ENCODE measurements at places on chromosomes 12 and 14.

- no peak for DNase-seq
Measured at GRCh38 chr12:54216797-54217661, 28.2 kb upstream of the SMUG1 start.

GRCh38 chr14:30907659-30908057, 33.3 kb downstream of the COCH start:
- no peak for DNase-seq

- no peak for DNase-seq
Measured at GRCh38 chr12:50013361-50014147, 11.7 kb downstream of the RACGAP1 start.

- no peak for DNase-seq
Measured at GRCh38 chr14:69079747-69080146, 73.2 kb downstream of the DCAF5 start.

DNA sequence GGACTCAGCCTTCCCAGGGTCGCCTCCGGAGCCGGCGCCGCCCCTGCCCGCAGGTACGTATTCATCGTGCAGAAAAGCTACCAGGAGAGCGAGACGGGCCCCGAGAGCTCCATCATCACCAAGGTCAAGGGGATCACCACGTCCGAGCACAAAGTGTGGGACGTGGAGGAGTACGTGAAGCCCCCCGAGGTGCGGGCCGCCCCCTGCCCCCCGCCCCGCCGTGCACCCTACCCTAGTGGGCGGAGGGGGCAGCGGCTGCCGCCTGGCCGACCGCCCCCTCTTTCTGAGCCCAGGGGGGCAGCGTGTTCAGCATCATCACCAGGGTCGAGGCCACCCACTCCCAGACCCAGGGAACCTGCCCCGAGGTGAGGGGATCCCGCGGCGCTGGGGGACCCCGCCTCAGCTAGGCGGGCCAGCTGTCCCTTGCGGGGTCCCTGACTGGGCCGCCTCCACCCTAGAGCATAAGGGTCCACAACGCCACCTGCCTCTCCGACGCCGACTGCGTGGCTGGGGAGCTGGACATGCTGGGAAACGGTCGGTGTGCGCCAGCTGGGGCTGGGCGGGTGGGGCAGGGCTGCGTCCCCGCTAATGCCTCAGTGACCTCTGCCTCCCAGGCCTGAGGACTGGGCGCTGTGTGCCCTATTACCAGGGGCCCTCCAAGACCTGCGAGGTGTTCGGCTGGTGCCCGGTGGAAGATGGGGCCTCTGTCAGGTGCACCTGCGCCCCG, 973 bp downstream of the P2RX2 start:
- no peak for DNase-seq

GRCh38 chr12:88052686-88053085, 23.5 kb upstream of the C12orf50 start:
- no peak for DNase-seq

- no peak for DNase-seq
Measured at GRCh38 chr14:49977126-49977841, 84.4 kb downstream of the ARF6 start.

- DNase-seq, result no peak
Measured at GRCh38 chr12:59619461-59620240, 23.8 kb downstream of the SLC16A7 start.

DNA sequence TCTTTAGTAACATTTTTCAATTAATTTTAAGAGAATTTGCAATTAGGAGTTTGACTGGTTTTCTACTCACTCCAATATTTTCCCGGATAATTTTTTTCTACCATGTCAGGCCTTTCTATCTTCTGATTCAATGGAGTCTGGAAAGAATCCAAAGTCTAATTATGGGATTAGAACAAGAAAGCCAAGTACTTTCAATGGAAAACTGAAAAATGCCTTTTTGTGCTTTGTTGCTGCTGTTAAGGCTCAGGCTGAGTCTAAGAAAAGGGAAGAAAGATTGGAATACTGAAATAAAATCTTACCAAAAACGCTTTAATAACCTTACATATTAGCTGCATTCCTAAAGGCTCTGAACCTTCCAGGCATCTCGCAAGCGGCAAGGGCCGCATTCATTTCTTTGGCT, 24.4 kb upstream of the DHRS4 start:
- no peak for DNase-seq

DNA sequence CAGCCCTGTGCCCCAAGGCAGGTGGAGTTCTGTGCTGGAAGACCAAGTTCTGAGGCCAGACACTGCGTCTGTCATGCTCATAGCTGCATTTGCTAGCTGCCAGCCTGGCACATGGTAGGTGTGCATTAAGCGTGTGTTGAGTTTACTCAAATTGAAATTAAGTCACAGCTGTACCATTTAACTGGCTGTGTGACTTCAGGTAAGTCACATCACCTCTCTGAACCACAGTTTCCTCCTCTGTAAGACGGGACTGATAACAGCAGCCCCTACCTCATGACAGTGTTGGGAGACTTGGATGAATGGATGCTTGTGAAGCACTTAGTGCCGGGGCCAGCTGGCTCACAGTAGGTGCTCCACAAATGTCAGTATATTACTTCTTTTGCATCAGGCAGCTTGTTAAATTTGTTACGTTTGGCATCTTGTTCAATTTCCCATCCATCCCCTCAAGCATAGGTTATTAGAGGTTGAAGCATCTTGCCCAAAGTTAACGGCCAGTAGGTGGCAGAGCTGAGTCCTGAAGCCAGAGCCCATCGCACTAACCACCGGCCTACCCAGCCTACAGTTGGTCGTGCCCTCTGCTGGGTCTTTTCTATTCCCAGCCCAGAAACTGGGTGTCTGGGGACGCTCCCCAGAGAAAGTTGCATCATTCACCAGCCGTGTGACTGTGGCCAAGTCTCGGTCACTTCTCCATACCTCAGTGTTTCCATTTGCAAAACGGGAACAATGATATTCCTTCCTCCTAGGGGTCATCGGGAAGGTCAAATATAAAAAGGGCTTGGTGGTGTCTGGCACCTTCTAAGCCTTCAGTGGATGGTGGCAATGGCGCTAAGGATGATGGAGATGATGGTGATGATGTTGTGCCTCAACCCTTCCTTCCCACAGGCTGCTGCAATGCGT, 4.5 kb downstream of the DAO start:
- peak; percentile 54 for DNase-seq

- no peak for DNase-seq
Measured at GRCh38 chr12:1496162-1496900, 98.0 kb downstream of the FBXL14 start.

DNA sequence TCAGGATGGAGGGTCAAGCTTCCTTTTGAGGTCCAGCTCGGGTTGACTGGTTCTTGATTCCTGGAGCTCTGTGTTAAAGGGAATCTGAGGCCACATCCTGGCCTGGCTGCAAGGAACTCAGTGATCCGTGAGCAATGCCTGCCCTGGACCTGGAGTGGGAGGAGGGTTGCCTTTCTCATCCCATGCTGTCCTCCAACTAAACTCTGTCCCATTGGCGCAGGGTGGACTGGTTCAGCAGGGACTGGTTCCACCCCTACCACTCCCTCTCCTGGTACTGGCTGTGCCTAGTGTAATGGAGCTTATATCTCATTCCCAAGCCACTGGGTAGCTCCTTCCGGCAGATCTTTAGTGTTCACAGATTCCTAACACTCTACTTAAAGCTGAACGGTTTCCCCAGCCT, 3.9 kb upstream of the CMKLR1 start:
- DNase-seq, result no peak

DNA sequence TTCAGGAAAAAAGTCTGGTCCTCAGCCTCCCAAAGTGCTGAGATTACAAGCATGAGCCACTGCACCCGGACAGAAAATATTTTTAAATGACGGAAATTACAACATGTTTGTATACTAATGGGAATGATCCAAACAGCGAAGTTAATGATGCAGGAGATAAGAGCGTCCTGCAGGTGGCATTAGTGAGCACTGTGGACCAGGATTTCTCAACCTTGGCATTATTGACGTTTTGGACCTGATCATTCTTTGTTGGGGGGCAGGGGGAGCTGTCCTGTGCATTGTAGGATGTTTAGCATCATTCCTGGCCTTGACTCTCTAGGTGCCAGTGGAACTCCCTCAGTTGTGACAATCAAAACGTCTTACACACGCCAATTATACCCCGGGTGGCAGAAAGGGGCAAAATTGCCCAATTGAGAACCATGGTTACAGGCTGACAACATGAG, 34.1 kb downstream of the SCFD1 start:
- no peak for DNase-seq

- DNase-seq, result no peak
Measured at GRCh38 chr12:21509768-21510167, 8.2 kb downstream of the GOLT1B start.

DNA sequence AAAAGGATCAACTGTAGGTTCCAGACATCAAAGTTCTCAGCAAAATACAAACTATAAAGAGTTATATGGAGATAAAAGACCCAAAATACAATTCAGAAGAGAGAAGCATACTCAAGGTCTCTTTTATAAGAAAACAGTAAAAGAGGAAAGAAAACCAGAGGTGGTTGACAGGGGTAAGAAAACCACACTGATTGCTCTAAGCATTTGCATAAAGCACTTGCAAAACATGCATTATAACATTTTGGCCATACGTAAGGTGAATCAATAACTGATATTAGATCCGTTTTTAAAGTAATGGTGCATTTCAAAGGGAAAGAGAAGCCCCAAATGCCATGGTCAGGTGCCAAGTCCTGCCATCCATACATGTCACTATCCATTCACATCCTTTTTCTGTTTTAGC, 5.9 kb downstream of the DDHD1 start:
- no peak for DNase-seq

DNA sequence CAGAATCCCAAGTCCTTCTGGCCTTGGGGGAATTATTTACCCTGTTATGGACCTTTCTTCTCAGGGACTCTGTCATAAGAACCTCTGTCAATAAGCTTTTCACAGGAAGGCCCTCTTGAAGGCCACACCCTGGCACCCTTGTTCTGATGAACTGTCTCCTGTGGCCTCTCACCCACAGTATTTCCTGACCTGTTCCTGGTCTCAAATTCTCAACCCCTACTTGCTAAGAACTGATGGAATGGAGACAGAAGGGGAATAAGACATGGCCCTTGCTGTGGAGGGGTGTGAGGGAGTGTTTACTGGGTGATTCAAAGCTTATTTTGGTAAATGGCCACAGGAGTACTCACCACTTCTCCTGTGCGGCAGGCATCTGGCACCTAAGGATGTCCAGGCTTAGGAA, 1082.9 kb downstream of the BCL11B start:
- DNase-seq, result no peak

- no peak for DNase-seq
Measured at GRCh38 chr12:132633398-132633797, 14.8 kb downstream of the P2RX2 start.

- no peak for DNase-seq
Measured at GRCh38 chr12:54349679-54350078, 14.6 kb downstream of the GPR84 start.

DNA sequence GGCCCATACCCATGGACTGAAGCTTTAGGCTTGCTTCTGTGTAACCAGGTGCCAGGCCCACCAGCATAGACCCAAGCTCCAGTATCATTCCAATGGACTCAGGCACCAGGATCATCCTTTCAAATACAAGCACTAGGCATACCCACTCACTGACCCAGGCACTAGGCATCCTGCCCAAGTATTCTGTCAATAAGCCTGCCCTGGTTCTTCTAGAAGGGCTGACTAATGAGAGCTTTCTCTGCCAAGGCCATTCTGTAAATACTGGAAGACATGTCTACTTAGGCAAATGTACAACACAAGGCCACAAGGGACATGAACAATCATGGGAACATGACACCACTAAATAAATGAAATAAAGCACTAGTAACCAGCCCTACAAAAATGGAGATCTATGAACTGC, 352.2 kb downstream of the FSCB start:
- DNase-seq, result no peak

- DNase-seq, result no peak
Measured at GRCh38 chr12:104680491-104680890, 223.7 kb downstream of the CHST11 start.

- DNase-seq, result no peak
Measured at GRCh38 chr14:63524537-63525155, 18.5 kb downstream of the PPP2R5E start.

DNA sequence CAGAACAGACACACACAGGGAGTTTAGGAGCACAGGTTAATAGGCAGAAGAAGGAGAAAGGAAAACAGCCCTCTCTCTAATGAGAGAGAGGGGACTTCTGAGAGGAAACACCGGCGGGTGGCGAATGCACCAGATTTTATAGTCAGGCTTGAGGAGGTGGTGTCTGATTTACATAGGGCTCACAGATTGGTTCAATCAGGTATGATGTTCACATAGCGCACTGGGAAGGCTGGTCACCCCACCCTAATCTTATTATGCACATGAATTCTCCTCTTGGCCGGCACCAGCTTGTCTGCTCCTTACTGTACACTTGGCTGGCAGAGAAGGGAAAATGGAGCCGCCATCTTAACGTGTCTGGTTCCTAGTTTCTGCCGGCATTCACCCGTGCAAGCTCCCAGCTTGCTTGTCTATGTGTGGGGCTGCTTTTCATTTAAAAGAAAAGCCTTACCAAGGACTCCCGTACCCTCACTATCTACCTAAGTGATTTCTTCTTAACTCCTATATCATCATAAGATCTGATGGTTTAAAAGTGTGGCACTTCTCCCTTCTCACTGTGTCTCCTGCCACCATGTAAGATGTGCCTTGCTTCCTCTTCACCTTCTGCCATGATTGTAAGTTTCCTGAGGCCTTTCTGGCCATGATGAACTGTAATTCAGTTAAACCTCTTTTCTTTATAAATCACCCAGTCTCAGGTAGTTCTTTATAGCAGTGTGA, 15.1 kb downstream of the BCAT1 start:
- no peak for DNase-seq

- no peak for DNase-seq
Measured at GRCh38 chr12:105742567-105742874, 396.2 kb downstream of the NUAK1 start.

DNA sequence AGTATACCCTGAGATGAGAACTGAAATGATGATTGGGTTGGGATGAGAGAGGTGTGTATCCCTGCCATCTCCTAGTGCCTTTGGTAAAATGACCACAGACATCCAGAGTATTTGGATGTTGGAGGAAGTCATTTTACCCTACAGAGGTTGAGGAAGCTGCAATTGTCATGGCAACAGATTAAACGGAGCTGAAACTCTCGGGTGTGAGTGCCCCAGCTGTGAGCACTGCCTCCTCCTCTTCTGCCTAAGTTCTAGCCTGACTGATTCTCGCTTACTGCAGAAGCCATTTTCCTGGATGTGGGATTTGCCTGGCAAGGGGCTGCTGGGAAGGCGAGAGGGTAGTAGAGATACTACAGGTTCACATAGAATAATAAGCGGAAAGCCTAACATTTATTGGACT, 10.3 kb upstream of the PPP4R4 start:
- no peak for DNase-seq

DNA sequence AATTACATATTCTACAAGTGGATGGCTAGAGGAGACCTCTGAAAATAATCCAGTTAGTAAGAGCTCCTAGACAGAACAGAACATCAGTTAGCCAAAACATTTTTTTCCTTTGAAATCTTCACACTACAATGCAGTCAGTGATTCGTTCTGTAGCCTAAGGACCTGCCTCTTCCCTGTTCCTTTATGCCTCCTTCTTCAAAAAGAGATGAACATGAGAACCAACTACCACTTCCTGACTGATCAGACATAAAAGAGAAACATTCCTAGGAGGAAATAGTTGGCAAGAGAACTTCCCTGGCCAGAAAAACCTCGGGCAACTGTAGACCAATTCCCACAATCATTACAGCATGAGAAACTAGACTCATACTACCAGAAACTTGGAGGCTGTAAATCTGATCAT, 29.4 kb downstream of the ITPR2 start:
- no peak for DNase-seq

GRCh38 chr14:64715146-64715627, 11.0 kb downstream of the PLEKHG3 start:
- peak; percentile 12 for DNase-seq

All from omental fat pad (tissue), 4 donors.